Fibroblast of skin of right biceps (primary cell): ENCODE measurements at places on chromosomes 11 and 22.

- peak; percentile 95 for DNase-seq
These were observed at the start of gene NCAM1 for GRCh38 chr11:112961146-112961668. Gene NCAM1, plus strand, starts transcription at chr11:112961420.

DNA sequence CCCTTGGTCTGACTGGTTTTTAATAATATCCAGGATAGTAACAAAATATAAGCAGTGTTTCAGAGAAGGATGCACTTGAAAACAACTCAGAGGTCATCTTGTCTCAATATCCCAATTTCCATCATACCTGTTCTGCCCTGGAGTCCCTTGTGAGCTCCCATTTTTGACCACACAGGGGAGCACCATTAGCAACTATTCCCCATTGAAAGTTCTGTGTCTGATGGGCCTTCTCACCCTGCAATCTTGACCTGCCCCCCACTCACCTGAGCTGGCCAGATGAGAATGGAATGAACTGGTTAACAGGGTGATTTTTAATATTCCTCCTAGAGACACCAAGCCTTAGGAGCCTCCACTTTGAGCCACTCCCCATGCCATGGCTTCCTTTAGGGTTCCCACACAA, 3.8 kb upstream of the CAPN5 start:
- no peak for DNase-seq

GRCh38 chr11:84437071-84437980, 1151.2 kb upstream of the CCDC90B start:
- DNase-seq = peak; percentile 8

GRCh38 chr11:102081313-102081712, 28.9 kb upstream of the YAP1 start:
- DNase-seq = no peak

- no peak for DNase-seq
These were observed 119.1 kb upstream of the CD82 start for GRCh38 chr11:44446366-44446762.

GRCh38 chr11:134385171-134385570, 26.9 kb downstream of the B3GAT1 start:
- no peak for DNase-seq

GRCh38 chr11:2004466-2004865, 6.8 kb upstream of the H19 start:
- DNase-seq = no peak

DNA sequence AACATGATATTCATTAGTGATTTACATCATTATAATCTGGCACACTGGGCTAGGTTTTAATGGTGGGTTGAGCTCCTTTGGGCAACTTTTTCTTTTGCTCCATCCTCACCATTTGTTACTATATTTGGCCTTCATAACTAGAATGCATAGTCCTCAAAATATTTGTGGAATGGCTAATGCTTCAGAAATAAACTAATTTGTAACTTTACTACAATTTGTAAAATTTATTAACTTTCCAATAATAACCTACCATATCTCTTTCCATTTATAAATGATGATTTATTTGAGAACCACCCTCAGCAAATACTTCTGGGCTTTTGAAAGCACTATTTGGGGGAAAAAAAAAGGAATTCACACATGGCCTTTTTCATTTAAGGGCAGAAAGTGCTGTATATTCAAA, 79.7 kb downstream of the LARGE2 start:
- DNase-seq = peak; percentile 33

GRCh38 chr11:72736452-72737069, 15.6 kb downstream of the ARAP1 start:
- peak; percentile 73 for DNase-seq

DNA sequence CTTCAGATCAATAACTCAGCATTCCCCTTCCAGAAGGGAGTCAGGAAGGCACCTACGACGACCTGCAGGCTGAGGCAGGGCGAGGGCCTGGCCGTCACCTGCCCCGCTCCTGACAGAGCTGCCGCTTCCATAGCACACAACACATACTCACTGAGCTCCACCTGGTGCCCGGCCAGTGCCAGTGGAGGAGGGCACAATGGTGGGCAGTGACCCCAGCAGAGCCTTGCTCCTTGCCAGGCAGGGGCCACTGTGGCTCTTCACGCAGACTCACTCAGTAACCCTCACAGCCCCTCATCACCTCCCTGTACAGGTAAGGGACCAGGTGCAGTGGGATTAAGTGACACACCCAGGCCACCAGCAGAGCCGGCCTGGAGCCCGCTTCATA, 24.6 kb downstream of the LRFN4 start:
- no peak for DNase-seq

- peak; percentile 46 for DNase-seq
These were observed 1.5 kb downstream of the ZNF143 start for GRCh38 chr11:9462172-9462799.

GRCh38 chr11:72568861-72569260, 105.4 kb downstream of the PDE2A start:
- DNase-seq = no peak

- peak; percentile 16 for DNase-seq
These were observed 41.6 kb downstream of the BUD13 start for GRCh38 chr11:116731097-116731761.

DNA sequence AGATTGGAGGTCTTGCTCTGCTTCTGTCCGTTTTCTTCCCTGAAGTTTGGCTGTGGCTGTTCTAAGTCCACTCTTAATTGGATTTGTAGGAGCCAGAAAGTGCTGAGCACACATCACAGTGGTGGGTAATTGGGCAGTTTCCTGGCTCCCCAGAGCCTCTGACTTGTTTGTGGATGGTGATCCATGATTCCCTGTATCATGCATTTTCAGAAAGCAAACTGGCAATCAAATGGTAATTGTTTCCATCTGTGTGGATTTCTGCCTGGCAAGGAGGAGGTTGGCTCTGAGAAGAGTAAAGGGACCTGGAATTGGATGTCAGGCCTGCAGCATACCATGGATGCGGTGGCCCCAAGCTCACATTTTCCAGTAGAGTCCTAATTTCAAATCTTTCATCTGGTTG, 49.5 kb downstream of the PPFIBP2 start:
- DNase-seq = no peak

GRCh38 chr11:66457826-66458225, 8.9 kb upstream of the PELI3 start:
- DNase-seq = no peak

DNA sequence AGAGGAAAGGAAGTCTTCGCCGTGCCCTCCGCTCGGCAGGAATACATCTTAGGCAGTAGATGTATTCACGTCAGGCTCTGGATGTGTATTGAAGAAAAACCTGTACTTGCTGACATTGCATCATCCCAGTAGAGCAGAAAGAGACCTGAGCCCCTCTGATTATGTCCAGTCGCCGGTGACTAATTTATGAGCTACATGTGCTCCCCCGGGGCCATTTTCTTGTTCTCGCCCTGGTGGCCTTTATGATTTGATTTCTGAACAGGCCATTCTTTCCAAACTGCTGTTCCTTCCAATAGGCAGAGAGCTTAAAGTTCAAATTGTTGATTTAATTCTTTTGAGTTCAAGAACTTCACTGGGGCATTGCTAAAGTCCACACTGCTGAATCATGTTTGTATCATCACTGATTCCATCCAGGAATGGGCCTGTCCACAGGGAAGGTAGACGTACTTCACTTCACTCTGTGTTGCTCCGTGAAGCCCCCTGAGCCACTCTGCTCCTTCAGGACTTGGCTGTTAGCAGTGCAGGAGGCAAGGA, 137.3 kb upstream of the RASSF10 start:
- DNase-seq = peak; percentile 43

GRCh38 chr11:103709371-103709770, 327.1 kb upstream of the DDI1 start:
- no peak for DNase-seq

GRCh38 chr22:48807155-48807554, 1020.5 kb downstream of the BRD1 start:
- no peak for DNase-seq

DNA sequence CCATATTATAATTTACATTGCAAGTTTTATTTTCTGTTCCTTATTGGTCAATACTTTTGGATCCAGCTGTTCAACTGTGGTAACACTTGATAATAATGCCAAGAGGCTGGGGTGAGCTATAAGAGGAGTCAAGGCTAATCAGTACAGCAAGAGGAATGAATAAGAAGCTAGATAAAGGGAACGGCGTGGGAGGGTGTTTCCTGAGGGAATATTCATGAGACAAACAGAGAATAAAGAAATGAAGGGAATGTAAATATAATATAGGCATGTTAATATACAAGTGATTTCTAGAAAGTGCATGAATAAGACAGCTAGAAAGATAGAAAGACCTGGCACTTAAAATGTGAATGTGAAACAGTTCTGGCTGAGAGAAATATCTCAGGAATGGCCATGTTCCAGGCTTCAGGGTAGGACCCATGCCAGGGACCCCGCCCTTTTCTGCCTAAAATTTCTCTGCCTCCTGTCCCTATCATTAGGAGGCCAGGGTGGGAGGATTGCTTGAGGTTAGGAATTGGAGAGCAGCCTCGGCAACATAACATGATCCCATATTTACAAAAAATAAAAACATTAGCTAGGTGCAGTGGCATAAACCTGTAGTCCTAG, 3.9 kb downstream of the OR51B4 start:
- no peak for DNase-seq

- peak; percentile 7 for DNase-seq
These were observed 1114.2 kb upstream of the RAG2 start for GRCh38 chr11:37712251-37712650.

- no peak for DNase-seq
These were observed 170.7 kb downstream of the CHST1 start for GRCh38 chr11:45494738-45495137.

DNA sequence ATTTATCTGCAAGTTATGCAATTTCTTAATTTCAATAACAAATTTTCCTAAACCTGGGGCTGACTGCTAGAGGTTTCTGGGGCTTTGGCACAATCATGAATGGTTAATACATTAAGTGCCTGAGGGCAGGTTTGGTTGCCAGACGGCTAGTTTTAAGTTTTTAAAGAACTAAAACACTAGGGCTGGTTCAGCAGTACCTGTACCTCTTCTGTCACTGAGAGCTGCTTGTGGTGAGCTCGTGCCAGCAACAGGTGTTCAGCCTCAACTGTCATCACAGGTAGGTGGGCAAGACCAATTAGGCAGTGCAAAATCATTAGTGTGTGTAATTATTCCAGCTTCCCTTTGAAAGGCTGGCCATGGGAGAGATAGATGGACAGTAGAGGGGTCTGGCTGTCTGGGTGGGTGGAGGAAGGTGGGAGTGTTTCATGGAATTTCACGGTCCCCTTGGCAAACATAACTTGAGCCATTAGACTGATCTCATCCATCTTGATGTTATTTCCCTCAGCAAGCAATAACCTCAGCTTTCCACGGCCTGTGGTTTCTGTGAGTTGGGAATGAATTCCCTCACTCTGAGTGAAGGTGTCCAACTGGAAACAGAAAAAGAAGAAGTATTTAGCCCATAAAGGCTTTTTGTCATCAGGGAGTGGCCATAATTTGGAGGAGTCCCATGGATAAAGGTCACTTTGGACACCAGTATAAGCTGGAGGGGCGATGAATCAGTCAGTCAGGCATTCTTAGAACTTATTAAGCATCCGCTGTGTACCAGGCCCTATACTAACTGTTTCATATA, 114.8 kb downstream of the SNX19 start:
- peak; percentile 67 for DNase-seq

GRCh38 chr11:28383456-28383855, 275.3 kb downstream of the METTL15 start:
- DNase-seq = peak; percentile 87

DNA sequence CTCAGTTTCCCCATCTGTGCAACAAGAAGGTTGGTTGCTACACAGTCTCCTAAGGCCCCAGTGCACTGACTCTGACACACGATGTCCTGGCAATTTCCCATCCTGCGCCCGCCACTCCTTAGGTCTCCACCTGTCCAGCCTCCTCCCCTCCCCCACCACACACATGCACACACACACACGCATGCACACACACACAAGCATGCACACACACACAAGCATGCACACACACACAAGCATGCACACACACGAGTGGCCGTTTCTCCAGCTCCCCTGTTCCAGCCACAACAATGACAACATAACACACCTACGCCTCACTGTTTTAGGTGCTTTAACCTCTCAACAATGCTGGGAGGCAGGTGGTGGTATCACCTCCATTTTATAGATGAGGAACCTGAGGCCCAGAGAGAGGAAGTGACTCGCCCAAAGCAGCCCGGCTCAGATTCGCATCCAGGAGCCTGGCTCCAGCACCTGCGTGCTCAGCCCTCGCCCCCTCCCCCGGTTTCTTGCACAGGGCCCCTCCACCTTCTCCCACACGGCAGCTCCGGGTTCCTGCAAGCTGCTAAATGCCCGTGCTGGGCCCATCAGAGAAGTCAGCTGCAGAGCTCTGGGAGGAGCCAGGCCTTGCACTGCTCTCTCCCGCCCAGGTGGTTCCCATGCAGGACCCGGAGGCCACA, 13.0 kb downstream of the CYTH4 start:
- DNase-seq = no peak

DNA sequence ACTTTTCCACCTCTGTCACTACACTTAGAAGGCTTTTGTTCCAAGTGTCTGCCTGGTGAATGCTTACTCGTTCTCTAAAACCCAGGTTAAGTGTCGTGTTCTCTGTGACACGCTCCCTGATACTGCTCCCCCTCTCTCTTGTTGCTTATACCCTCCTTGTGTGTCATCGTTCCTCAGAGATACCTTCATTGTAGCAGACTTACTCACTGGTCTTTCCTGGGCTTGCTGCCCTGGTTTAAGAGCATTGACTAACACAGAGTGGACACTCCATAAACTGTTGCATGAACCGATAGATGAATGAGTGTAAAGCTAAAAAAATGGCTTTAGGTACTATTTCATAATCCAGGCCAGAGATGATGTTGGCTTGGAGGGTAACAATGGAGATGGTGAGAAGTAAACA, 171.3 kb downstream of the GRIK4 start:
- peak; percentile 63 for DNase-seq

DNA sequence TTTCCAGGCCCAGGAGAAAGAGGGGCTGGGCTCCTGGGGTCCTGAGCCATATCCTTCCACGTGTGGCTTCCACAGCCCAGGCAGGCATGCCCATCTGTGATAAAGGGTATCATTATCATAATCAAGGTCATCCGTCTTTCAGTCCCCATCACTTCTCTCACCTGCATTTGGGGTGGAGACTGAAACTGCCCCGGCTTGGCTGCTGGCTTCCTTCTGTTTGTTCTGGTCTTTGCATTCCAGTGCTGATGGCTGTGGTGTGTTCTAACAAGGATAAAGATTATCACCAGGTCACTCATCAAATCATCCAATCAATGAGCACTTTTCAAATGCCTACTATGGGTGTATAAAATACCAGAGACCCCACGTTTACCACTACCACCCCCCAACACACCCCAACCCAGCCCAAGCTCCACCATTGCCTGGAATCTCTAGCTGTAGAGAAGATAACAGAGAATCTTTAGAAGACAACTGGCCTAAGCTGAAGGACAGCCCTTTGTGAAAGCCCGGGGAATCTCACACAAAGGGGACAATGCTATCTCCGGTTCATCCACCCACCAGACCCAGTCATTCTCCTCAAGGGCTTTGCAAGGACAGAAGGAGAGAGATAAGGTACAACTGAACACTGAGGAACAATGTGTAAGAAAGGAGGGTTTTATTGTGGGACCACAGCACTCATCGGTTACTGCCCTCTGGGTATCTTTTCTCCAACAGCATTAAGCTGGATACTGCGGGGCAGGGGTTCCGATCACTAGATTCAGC, 54.9 kb downstream of the AHNAK start:
- DNase-seq = no peak
